ENCODE measurements at places on chromosomes 4 and X.
A peak's percentile ranks its signal among the peaks of the same experiment; 100 is the strongest.

DNA sequence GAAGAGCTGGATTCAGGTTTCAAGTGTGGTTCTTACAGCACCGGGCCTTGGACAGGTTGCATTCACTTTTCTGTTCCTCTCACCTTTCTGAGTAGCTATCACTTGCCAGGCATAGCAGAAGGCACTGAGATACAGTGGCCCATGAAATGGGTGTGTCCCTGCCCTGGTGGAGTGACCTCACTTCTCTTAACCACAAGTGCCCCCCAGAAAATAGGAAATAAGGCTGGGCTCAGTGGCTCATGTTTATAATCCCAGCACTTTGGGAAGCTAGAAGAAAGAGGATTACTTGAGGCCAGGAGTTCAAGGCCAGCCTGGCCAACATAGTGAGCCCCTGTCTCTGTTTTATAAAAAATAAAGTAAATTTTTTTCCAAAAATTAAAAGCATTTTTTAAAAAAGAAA, 101.7 kb upstream of the KIT start:
- no peak for DNase-seq

- DNase-seq, result no peak
Observed at GRCh38 chrX:110851780-110852179, 56.2 kb upstream of the CHRDL1 start.

GRCh38 chr4:187276736-187277408, 553.2 kb upstream of the FAT1 start:
- no peak for DNase-seq

DNA sequence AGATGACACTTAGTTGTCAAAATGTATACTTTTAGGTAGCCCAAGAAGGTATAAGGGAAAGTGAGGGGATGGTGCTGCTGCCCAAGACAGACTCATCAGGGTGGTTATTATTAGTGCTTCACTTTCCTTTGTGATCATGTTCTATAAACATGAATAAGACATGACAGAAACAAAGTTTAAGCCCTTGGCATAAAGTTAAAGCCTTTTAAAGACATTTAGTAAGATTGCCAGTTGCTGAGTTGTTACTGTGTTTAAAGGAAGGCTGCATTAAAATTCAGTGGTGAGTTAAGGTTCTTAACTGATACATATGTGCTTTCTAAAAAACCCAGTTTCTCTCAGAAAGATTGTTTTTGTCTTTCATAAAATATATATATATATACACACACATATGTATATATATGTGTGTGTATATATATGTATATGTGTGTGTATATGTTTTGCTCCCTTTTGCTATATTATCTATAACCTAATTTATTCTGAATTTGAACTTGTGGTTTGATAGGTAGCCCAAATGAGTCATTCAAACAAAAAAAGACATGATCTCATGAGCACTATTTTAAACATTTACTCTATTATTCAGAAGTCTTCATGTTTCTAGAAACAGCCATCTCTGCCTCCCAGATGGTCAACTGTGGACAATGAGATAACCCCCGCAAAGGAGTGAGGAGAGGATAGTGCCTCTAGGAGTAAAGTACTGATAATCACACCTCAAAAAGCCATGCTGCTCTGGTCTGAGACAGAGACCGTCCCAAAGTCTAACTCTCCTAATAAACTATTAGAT, 98.1 kb upstream of the OTUD4 start:
- no peak for DNase-seq

- DNase-seq, result no peak
Observed at GRCh38 chr4:184807797-184808712, 17.7 kb downstream of the ACSL1 start.

- DNase-seq, result no peak
Observed at GRCh38 chr4:64584125-64584524, 174.9 kb upstream of the TECRL start.

DNA sequence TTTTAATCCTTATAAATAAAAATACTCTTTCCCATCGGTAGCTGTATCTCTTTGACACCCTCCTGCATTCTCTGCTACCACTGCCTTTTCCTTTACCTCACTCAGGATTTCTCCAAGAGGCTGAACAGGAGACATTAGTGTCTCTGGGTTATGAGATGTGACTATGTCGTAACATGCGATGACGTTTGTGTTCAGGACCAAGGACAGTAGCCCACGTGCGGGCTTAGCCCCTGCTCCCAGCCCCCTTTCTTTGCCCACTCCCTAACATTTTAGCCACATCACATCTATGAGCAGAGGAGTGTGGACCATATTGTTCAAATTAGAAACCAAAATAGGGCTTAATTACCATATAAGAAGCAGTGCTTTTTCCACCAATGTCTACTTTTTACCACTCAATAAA, 369.3 kb downstream of the FBXW7 start:
- DNase-seq, result peak; percentile 13

GRCh38 chrX:69503782-69504625, at the start of gene NALF2:
Gene NALF2 (plus strand): TSS chrX:69504326. CDS start chrX:69505283, 957 bp downstream.
- DNase-seq, result peak; percentile 78

GRCh38 chr4:96736352-96736889, 896.5 kb downstream of the PDHA2 start:
- DNase-seq, result no peak

DNA sequence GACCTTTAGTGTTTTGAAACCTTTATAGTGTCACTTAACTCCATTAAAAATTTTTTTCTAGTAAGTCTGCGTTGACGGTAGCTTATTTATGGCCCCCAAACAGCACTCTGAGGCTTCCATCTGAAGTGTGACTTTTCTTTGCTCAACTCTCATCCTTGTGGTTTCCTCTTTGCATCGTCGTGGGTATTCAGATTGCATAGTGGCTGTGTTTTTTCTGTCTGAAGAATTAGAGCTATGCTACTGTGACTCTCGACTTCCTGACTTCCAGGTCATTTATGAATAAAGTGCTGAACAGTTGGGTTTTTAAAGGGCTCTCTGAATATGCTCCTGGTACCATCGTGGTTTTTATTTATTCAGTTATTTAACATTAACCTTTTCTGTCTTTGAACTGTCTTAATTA, 44.9 kb downstream of the JADE1 start:
- no peak for DNase-seq

DNA sequence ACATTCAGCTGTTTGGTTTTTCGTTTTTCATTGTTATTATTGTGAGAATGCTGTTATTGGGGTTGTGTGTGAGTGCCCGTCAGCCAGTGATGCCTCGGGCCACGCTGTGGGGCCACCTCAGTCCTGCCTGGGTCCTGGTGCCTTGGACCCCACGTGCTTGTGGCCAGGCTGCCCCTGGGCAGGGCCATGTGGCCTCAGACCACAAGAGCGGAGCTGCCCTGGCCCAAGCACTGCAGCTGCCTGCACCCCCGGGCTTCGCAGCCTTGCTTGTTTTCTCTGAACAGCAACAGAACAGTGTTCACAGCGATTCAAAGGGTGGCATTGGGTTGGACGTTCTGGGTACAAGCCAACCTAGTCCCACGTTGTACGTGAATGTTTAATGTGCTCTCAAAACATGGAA, 56.9 kb downstream of the CPLX1 start:
- no peak for DNase-seq

DNA sequence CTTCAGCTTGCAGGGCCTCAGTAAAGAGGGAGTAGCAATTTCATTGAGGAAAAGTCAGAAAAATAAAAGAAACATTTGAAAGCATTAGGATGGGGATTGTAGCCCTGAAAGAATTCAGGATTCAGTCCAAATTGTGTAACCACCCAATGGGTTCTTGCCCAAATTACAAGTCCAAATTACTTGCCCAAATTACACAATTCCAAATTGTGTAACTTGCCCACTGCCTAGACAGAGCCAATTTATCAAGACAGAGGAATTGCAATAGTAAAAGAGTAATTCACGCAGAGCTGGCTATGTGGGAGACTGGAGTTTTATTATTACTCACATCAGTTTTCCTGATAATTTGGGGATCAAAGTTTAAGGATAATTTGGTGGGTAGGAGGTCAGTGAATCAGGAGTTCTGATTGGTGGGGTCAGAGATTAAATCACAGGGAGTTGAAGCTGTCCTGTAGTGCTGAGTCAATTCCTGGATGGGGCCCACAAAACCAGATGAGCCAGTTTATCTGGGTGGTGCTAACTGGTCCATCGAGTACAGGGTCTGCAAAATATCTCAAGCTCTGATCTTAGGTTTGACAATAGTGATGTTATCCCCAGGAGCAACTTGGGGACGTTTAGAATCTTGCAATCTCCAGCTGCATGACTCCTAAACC, 18.1 kb upstream of the PAGE5 start:
- DNase-seq, result no peak

DNA sequence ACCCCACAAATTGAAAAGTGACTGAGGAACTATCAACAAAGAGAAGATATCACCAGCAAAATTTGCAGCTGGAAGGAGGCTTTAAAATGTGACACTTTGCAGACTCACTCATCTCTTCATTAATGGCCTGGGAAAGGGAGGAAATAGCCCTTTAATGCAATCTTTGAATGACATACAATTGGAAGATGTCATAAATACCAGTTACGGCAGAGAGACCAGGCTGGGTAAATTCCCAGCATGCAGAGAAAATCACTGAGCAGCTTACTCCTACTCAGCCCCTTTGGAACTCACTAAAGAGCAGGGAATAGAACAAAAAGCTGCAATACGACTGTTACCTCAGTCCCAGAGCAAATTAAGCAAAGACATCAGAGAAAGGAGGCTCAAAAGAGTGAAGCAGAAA, 238.9 kb downstream of the HS3ST1 start:
- no peak for DNase-seq

GRCh38 chr4:59671037-59671436, 1529.1 kb upstream of the ADGRL3 start:
- no peak for DNase-seq

- DNase-seq, result no peak
Observed at GRCh38 chrX:17499512-17499911, 124.5 kb downstream of the NHS start.

- DNase-seq, result no peak
Observed at GRCh38 chr4:26175905-26176470, 144.8 kb upstream of the RBPJ start.

Measured in right kidney (tissue), 9 donors.